ENCODE measurements at places on chromosomes 1 and 21. TPM values are rescaled to one million over a fixed set of nuclear protein-coding genes. Genes with fewer than 3 reads are reported as not detected.

Gene MROH7
- total RNA-seq, result not detected

Gene LYPD8
- not detected for total RNA-seq

Gene CD52
- total RNA-seq, result not detected

Gene OLFML3
- not detected for total RNA-seq

Gene ANGPTL3
- total RNA-seq, result not detected

Gene HSD3B1
- total RNA-seq, result not detected

Gene CYYR1
- 1.1 TPM for total RNA-seq

Gene DPH5
- total RNA-seq, result 22.2 TPM

Gene IL24
- 1.9 TPM for total RNA-seq

Gene ACTN2
- not detected for total RNA-seq

Gene TMEM69
- 16.0 TPM for total RNA-seq

Gene PLCH2
- total RNA-seq, result 107 TPM

Gene CFH
- 19.3 TPM for total RNA-seq

Gene OR6P1
- total RNA-seq, result not detected

Gene LAMC1
- 146 TPM for total RNA-seq

Gene OLIG2
- not detected for total RNA-seq

Gene S100A3
- total RNA-seq, result 7.0 TPM

Gene UQCRHL
- 1.4 TPM for total RNA-seq

Gene LEFTY1
- total RNA-seq, result not detected

Gene HES3
- not detected for total RNA-seq

Gene ISG15
- 86.5 TPM for total RNA-seq

Gene PEX19
- total RNA-seq, result 29.2 TPM

Gene GJA4
- 0.48 TPM for total RNA-seq

Gene C1orf185
- total RNA-seq, result not detected

Gene RPTN
- total RNA-seq, result 0.72 TPM

Gene ZYG11A
- total RNA-seq, result 0.48 TPM

Gene TRAF5
- 7.5 TPM for total RNA-seq

Gene MPZ
- total RNA-seq, result 0.21 TPM

Gene NBPF4
- 0.24 TPM for total RNA-seq

Gene LRRC3
- total RNA-seq, result 0.43 TPM

Measured in tracheal epithelial cell (primary cell).